Sigmoid colon (tissue), 7 donors: ENCODE measurements at places on chromosomes 7 and 10. TPM values are rescaled to one million over a fixed set of nuclear protein-coding genes. Genes with fewer than 3 reads are reported as not detected.

DNA sequence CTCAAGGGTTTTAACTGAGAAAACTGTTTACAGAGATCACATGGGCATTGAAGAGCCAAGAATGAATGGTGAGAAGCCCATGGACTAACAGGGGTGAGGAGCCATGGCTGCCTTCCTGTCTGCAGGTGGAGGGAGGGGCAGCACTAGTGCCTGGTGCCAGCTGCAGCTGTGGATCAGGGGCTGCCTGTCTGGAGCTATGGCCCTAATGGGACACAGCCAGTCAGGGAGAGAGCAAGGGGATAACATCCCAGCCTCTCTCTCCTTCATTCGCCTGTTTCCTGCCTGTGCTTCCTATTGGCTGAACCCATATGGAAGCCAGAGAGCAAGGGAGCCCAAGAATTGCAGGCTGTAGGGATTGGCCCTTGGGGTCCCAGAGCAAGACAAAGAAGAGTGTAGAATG is 125.8 kb upstream of the GAD2 start:
- no peak for DNase-seq

- no peak for DNase-seq
These were observed 98.4 kb downstream of the LYZL1 start for GRCh38 chr10:29387269-29387668.

DNA sequence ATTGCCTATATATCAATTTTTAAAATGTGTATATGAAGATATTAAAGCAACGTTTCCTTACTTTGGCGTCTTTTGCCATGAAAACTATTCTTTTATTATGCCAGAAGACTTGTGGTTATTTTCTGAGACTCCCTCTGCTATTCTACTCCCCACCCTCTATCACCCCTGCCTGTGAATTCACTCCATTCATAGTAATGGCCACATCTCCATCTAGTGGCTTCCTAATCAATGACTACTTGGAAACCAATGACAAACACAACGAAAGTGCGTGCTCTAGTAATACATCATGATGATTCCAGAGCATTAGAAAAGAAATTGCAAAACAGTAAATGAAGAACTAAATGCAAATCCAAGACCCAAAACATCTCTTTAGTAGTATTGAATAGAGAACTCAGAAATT is 186.7 kb upstream of the HGF start:
- DNase-seq = no peak

- DNase-seq = no peak
These were observed 7.5 kb downstream of the NOS3 start for GRCh38 chr7:150998341-150998740.

DNA sequence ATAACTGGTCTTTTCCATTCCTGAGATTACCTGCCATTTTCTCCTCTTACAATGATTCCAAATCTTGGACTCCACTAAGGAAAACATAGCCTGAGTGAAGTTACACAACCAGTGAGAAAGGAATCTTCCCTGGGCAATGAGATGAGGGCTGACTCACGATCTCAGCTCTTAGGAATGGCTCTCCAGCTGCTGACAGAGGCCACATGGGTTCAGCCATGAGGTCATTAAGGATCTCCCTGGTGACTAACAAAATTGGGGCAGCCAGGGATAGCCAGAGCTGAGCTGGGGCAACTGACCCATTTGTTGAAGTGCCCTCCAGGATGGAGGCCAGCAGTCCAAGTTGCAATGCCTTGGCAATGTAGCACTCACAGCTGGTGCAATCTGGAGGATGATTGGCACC is 78.7 kb upstream of the MKLN1 start:
- peak; percentile 89 for DNase-seq

GRCh38 chr10:17871036-17871435 is 61.9 kb downstream of the MRC1 start:
- no peak for DNase-seq

GRCh38 chr7:20408467-20408826 is 77.7 kb downstream of the ITGB8 start:
- no peak for DNase-seq

GRCh38 chr7:8433477-8434289 is at the start of gene NXPH1:
Gene NXPH1 (plus strand): TSS chr7:8433609.
- DNase-seq = no peak

GRCh38 chr10:6563075-6563474 is 17.0 kb downstream of the PRKCQ start:
- DNase-seq = no peak

DNA sequence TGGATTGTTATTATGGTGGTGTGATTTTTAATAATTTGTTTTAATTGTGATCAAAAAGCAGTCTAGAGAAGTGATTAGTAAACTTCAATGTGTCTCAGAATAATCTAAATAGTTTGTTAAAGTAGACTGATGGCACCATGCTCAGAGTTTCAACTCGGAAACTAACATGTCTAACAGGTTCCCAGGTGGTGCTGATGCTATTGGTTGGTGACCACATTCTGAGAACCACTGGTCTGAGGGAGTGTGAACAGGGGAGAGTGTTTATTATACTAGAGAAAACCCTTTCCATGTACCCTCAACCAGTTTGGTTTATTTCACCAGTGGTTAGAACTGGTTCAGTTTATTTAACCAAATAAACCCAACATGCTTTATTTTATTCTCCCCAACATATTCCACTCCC is 42.0 kb upstream of the LSM8 start:
- DNase-seq = no peak

DNA sequence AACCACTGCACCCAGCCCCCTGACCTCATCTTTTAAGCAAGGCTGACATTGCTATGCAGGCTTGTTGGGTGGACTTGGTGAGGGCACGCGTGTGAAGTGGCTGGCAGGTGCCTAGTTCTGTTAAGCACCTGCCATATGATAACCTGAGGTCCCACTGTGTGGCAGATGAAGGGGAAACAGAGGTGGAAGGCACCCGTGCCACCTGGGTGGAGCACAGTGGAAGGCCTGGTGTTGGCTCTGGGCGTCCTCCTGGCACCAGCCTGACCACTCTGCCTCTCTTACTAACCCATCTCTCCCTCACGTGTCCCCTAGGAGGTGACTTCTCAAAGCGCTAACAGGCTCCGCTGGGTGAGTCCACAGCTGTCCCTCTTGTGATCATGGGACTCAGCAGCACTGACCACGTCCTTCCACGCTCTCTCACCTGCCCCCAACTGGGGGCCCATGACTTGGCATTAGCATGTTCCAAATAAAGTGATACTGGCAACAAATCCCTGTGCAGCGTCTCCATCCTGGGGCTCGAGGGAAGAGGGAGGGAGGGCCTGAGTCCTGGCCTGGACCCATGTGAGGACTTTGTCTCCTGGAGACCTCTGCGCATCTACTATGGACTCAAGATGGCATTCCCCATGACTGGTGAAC is 4.6 kb upstream of the ZNF862 start:
- peak; percentile 42 for DNase-seq

GRCh38 chr7:27763983-27764508 is 24.1 kb downstream of the TAX1BP1 start:
- DNase-seq = no peak

DNA sequence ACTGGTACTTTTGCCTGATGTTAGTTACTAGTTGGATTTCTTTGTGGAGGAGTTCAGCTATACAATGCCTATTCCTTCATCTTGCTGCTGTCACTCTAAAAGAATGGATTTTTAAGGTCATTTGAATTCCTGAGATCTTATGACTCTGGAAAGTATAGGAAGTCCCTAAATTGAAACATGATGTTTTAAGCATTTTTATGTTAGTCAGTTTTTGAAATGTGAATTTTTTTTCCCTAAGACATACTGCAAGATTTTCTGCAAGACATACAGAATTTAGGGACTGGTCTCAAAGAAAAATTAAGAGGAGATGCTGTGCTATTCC is 355.8 kb downstream of the SUGCT start:
- no peak for DNase-seq

DNA sequence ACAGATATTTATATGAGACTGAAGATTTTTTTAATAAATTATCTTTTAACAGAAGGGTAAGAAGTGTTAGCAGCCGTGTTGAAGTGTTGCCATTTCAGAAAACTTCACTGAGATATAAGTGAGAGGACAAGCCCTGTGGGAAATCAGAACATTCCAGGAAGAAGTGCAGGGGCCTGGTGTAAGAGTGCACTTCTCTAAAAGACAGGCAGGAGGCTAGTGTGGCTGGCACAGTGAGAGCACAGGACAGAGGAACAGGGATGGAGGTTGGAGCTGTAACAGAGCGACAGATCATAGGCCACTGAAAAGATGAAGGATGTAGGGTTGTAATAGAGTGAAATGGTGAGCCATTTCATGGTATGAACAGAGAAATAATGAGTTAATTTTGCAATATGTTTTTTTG is 608.9 kb downstream of the SORCS1 start:
- DNase-seq = no peak

DNA sequence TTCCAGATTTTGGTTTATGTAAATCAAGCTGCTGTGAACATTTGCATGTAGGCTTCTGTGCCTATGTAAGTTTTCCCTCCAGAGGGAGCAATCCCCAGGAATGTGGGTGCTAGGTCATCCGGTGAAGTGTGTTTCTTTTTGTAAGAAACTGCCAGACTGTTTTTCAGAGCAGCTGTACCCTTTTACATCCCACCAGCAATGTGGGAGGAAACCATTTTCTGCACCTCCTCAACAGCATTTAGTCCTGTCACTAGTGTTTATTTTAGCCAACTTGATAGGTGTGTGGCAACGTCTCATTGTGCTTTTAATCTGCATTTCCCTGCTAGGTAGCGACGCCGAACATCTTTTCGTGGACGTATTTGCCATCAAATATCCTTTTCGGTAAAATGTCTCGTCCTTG is 395.7 kb upstream of the FOXK1 start:
- DNase-seq = no peak

- no peak for DNase-seq
These were observed 138.9 kb downstream of the SH3PXD2A start for GRCh38 chr10:103716206-103717160.

GRCh38 chr7:119748991-119749390 is 524.0 kb upstream of the KCND2 start:
- DNase-seq = no peak

DNA sequence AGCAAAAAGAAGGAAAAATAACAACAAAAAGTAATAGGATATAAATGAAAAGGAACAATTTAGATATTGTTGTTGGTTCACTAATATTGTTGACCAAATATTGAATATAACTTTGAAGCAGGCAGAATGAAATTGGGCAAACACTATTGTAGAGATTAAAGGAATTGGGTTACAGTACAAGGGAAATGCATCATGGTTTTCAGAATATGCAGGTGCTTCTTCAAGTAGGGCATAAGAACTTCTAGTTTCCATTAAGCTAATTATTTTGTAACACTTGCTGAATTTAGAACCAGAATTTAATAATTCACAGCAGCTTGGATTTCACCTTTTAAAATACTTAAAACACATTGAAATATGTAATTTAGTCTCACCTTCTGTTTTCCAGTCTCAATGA is 36.5 kb downstream of the RPA3 start:
- DNase-seq = no peak

DNA sequence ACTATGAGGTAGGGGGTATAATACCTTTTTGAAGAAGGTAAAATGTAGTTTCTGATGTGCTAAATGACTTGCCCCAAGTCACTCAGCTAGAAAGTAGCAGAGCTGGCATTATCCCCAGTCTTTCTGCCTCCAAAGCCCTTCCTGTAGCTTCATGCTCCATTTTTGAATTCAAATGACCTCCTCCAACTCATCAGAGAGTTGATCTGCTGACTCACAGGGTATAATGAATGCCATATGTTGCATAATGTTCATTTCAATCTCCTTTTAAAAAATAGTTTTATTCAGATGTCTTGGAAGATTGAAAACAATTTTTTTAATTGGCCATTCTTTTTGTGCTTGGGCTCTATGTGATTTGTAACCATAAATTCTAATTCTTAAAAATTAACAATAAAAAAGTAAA is 272.8 kb upstream of the IMMP2L start:
- DNase-seq = no peak

GBX1 gene
- not detected for polyA plus RNA-seq

LIPN gene
- not detected for polyA plus RNA-seq

CDH23 gene
- polyA plus RNA-seq = 1.5 TPM

ZNF503 gene
- 5.4 TPM for polyA plus RNA-seq

TEX47 gene
- polyA plus RNA-seq = not detected

CYP3A5 gene
- polyA plus RNA-seq = 36.1 TPM
